ENCODE measurements at places on chromosomes 1 and 21.

GRCh38 chr1:77355010-77355409, 73.2 kb downstream of the AK5 start:
- DNase-seq = no peak

DNA sequence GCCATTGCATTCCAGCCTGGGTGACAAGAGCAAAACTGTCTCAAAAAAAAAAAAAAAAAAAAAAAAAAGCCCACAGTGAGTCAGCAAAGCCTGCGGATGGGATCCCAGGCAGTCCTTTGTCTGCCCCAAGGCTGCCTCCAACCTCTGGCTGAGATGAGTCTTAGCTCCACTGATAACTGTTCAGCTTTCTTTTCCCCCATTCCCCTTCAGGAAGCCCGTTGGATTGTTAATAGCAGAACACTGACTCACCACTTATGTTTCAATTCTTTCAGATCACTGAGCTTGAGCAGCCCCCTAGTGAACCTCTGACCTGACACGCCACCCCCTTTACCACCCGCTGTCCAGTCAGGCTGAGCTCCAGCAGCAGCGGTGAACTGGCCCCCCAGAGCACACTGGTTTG, 57.5 kb downstream of the ERG start:
- no peak for DNase-seq

GRCh38 chr1:220339581-220339980, 67.3 kb upstream of the RAB3GAP2 start:
- no peak for DNase-seq

DNA sequence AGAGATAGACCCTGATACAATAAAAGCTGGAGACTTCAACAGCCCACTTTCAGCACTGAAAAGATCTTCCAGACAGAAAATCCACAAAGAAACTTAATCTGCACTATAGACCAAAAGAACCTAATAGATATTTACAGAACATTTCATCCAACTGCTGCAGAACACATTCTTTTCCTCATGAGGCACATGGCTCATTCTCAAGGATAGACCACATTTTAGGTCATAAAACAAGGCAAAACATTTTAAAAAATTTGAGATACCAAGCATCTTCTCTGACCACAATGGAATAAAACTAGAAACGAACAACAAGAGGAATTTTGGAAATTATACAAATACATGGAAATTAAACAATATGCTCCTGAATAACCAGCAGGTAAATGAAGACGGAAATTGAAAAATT, 15.0 kb upstream of the IL20 start:
- DNase-seq = no peak

DNA sequence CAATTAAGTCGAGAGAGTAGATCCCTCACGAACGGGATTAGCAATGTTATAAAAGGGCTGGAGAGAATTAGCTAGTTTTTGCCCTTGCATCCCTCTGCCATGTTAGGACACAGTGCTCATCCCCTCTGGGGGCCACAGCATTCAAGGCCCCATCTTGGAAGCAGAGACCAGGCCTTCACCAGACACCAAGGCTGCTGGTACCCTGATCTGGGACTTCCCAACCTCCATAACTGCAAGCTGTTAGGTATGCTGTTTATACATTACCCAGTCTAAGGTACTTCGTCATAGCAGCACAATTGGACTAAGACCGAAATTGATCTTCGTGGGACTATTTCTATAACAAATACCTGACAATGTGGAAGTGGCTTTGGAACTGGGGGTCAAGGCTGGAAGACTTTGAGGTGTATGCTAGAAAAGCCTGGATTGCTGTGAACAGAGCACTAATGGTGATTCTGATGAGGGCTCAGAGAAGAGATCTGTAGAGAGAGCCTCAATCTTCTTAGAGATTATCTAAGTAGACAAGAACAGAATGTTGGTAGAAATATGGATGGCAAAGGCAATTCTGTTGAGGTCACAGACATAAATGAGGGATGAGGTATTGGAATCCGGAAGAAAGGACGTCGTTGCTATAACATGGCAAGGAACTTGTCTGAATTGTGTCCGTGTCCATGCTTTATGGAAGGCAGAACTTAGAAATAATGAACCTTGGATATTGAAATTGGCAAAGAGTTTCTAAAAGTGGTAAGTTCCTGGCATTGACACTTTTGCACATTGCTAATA, 83.8 kb upstream of the KIF26B start:
- DNase-seq = no peak

DNA sequence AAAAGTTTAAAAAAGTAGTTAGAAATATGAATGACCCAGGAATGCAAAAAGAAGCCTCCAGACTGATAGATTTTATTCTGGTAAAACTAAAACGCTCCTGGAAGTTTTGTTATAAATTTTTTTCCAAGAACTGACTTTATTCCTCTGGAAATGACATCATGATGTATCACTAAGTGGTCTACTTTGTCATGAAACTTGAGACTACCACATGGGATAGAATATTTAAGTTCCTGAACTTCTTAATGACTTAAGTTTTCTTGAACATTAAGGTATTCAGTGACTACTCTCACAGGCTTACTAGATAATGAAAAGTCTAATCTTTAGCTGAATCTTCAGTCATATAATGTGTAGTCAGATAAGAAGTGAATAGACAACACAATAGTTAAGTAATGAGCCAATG, 842.2 kb downstream of the USP25 start:
- no peak for DNase-seq

GRCh38 chr21:45937721-45938452, 43.7 kb upstream of the COL6A1 start:
- DNase-seq = no peak

DNA sequence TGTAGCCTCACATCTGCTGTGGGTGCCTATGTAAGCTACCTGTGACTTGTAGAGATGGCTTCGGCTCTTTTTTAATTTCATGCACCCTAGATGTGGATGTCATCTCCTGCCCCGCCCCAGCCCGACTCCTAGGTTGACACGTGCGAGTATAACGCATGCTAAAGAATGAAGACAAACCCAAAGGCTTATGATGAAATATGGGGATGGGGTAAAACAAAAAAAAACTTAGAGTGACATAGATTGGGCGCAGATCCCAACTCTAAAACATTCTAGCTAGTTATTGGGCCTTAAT, 613 bp upstream of the ERO1B start:
- no peak for DNase-seq

DNA sequence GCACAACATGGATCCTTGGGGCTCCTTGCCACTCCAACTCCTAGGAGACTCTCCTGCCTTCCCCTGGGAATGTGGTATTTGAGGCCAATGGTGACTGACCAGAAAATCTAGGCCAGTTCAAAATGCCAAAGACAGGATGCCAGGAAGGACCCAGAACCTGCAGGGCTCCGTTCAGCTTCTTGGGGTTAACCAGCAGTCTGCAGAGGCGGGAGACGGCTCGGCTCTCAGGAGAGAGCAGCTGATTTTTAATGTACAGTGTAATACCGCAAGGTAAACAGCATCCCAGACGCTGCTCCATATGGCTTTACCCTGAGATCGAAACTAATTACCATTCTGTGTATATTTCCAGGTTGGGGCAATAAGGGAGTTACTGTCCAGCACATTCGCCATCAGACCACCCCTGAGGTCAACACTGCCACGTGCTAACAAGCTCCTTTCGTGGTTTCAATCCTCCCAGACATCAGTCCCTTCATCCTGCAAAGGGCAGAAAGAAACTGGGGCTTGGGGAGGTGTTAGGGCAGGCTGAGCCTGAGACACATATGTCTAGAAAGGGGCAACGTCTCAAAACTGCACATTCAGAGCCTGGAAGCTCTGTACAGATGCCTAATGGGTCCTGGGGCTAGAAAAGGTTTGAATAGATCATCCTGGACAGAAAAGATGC, 16.7 kb downstream of the ITPKB start:
- peak; percentile 39 for DNase-seq

DNA sequence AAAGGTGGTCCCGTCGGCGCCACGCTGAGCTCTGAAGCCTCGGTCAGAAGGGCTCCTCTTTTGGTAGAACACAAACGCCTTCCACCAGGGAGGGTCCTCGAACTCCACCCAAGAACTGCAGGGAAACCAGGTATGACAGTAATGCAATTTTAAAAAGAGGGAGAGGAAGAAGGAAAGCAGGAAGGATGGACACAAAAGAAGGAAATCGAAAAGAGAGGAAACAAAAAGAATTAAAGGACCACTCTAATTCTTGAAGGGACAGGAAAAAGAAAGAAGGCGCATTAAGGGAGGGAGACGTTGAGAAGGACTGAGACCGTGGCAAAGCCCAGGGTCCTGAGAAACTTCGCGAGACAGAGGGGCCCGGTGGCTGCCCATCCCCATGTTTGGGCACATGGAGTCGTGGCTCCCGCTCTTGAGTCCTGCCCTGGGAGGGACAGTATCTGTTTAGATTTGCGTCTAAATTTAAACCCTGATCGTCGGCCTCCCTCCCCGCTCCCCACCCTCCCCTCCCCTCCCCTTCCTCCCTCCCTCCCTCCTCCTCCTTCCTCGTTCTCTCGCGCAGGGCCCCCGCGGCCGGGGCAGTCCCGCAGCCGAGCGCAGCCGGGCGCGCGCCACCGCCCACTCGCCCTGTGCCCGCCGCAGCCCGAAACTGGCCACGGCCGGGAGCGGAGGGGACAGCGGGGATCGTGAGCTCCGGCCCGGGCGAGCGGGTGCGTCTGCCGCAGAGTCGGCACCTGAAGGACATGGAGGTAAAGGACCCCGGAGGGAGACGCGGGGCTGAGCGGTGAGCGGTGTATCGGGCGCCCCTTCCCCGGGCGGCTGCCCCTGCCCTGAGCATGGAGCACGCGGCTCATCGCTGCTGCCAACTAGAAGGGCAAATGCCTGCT, at the start of gene RCSD1:
RCSD1 (plus strand) TSS at position 552 of the 887 bp plus-strand sequence; CDS start at position 744, 192 bp downstream.
- peak; percentile 80 for DNase-seq

DNA sequence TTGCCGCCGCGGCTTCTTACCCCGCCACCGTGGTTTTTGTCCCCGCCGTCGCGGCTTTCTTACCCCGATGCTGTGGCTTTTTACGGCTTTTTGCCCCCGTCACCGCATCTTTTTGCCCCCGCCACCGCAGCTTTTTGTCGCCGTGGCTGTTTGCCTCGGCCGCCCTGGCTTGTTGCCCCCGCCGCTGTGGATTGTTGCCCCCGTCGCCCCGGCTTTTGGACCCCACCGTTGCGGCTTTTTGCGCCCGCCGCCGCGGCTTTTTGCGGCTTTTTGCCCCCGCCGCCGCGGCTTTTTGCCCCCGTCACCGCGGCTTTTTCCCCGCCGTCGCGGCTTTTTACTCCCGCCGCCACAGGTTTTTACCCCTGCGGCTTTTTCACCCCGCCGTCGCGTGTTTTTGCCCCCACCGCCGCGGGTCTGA, 3934.3 kb downstream of the SRGAP2C start:
- DNase-seq = no peak

DNA sequence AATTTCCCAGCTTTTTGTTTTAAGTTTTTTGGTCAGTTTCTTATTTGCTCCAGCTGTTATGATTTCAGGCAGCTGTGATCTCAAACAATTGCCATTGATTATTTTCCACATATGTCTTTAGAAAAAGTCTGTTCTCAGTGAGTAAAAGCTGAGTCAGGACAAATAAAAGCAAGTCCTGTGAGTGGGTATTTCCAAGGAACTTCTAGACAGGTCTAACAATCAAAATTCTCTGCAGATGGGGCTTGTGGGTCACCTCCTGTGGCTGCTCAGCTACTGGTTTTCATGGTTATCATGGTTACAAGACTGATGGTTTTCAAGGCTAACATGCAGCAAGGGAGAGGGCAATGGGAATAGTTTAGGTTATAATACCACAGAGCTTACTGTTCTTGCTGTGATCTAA, 585.7 kb downstream of the LMO4 start:
- DNase-seq = no peak

- no peak for DNase-seq
Observed at GRCh38 chr1:16178596-16179497, 23.0 kb upstream of the EPHA2 start.

Data from activated T-cell treated with anti-CD3 and anti-CD28 coated beads, Interleukin-2, amount 50 U/mL, for 48 hours (primary cell).